ENCODE measurements at places on chromosomes 2 and 18.

DNA sequence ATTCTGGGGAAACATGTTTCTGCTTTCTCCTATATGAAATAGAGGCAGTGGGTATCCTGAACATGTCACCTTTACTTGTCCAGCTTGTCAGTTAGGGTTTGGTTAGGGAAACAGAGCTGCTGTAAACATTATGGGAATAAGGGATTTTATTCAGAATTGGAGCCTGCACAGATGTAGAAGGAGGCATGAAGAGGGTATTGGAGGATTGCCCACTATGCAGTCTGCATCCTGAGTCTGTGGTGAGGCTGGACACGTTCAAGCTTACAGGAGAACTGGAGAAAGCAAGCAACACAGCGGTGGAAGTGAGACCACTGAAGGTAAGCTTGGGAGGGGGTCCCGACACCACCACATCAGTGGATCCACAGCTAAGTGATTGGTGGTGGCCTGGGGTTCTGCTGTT, 443.0 kb upstream of the TNP1 start:
- DNase-seq, result no peak

- DNase-seq, result no peak
Observed at GRCh38 chr2:210480079-210480478, 3.5 kb upstream of the LANCL1 start.

DNA sequence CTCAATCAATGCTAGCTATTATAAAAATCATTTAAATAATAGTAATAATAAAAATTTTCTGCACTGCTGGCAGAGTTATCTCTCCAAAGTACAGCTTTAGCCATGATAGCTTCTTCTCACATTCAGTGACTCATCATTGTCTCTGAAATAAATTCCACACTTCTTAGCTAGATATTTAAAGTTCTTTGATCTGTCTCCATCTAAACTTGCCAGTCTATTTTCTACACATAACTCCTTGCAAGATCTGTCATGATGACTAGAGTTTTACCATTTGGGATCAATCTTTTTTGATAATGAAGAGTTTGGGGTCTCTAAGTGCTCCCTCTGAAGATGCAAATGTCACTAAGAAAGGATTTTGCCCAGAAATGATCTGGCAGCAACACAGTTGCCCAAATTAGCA, 155.4 kb upstream of the LHCGR start:
- no peak for DNase-seq

DNA sequence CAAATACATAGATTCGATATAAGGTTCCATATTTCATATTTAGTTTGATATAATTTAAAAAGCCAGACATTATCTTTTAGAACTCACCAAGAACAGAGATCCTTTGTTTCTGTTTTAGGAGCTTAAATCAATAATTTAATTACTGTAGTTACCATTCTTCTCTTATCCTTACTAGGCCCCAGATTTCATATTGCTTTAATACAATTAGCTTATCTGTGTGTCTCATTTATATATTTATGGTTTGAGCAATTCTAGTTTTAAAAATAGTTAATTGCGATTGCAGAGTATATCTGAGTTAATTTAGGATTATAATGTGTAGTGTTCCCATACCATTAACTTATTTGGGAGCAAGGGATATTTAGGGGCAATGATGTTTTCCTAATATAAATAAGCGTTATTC, 558.8 kb upstream of the ZNF804A start:
- no peak for DNase-seq

DNA sequence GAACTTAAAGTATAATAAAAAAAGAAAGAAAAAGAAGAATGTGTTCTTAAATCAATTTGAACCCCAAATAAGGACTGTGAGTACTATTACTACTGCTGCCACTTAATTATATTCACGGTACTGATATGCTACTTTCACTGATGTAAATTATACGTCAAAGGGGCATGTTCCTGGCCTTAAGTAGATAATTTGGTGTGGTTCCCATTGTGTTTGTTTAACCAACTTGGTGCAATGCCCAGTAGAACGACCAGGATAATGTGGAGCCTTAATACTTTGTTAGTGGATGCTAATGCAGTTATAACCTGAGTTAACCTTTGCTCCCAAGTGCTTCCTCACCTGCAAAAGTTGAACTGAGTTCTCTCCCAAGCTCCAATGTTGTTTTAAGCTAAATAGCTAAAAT, 142.0 kb downstream of the NR4A2 start:
- DNase-seq, result no peak

DNA sequence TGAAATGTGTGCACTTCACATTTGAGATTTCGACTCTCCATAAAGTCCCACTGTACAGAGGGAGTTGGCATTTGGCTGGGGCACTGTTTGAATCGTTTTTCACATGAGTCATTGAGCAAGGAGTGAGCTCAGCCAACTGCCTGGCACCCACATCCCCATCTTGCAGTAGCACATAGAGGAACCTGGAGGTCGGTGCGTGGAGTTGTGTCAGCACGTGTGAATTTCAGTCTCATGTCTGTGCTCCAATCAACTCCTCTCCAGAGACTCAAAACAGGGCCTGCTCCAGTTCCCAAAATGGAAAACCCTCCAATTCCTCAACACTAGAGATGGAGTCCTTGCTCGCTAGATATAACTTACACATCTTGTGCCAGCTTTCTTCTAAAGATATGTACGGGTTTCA, 126.8 kb upstream of the CAPN13 start:
- DNase-seq, result no peak

DNA sequence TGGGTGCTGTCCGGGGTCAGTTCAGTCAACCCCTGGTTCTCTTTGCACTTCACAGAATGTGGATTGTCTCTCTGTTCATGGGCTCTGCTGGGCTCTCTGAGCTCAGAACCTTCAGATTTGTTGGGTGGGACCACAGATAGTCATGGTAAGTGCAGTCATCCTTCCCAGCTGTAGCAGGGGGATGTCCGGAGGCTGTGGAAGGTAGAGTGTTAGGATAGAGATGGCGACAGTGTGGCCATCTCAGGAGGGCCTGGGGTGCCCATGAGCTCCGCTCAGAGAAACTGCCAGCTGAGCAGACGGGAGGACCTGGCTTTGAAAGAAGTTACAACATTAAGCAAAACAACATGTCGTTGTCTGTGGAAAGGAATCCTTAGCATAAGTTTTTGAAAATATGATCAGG, 149.8 kb downstream of the FAM210A start:
- no peak for DNase-seq

DNA sequence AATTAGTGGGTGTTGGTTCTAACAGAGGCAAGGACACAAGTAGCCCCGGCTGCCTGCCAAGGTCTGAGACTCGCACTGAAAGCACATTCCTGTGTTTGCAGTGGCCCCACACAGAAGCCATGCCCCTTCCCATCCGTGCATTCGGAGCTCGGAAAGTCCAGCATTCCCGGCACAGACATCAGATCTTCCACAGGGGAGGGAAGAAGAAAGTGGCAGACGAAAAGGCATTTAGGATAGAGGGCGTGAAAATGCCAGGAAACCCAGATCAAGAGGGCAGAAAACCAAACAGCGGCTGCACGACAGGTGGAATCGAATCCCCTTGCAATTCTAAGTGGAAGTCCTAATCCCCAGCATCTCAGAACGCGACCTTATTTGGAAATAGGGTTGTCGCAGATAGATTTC, 105.5 kb upstream of the ASB18 start:
- peak; percentile 38 for DNase-seq

DNA sequence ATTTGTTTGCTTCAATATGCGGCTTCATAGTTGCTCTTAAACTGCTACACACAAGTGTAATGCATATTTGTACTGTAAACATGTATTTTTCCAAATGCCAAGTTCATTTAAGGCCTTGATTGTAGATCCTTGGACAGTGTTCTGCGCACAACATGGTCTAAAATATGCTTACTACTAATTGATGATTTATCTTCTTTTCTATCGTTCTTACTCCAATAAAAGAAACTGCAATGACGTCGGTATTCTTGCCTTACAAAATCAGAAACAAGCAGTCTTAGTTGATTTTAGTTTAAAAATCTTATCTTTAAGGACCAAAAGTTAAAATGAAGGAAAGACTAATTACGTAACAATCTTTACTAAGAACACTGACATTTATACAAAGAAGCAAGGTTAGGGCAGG, 224.3 kb upstream of the SMAD7 start:
- DNase-seq, result no peak

- DNase-seq, result no peak
Observed at GRCh38 chr2:235064976-235065375, 113.2 kb downstream of the SH3BP4 start.

GRCh38 chr2:207274530-207275189, 108.9 kb upstream of the KLF7 start:
- no peak for DNase-seq

DNA sequence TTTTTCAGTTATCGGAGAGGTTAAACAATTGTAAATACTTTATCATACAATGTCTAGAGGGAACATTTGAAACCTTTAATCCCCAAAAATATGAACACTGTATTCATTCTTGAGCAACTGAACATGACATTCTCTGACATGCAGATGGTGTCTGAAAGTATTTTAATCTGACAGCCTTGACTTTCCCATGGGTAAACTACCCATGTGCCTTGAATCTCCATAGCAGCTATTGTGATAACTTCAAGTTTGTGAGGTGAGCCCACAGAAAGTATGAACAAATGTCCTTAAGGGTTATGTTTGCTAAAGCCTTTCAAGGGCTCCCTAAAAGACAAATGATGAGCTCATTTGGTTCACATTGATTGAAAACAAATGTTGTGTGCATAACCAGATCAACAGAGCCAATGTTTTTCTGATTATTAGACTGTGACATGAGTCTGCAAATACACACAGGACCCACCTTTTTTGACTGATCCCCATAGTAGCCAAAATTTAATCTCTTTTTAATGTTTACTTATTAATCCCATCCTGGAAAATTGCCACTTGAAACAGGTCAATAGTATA, 1326.0 kb downstream of the LRP1B start:
- DNase-seq, result no peak

- DNase-seq, result no peak
Observed at GRCh38 chr2:24842081-24843050, 49.1 kb downstream of the CENPO start.

DNA sequence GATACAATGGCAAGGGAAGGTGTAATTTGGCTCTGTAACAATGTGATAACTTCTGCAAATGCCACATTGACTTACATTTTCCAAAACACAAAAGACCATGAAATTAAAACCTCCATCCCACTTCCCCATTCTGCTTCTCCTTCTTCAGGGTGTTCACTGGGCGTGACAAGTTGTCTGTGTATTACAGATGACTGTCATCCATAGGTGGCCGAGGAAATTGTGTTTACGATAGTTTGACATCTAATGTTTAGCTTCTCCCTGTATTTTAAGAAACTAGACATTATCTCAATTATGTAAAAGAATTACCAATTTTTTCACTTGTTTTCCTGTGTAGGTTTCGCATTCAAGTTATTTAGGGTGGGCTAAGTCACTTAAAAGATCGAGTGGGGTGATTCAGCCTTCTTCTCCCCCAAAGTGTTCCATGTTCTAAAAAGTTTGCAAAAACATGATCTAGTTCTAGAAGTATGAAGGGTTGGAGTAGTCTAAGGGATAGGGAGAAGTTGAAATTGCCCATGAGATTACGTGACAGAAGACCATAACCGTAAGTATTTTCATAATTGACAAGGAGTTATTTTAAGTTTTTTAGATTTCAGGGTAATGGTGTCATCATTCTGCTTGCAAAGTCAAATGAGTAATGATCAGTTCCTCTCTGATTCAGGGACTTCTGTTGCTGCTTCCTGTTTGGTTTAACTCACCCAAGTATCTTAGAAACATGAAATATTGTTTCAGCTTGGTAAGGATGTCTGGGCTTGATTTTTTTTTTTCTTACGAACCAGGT, 25.2 kb upstream of the CYTIP start:
- no peak for DNase-seq

GRCh38 chr2:135685361-135685760, 56.3 kb upstream of the UBXN4 start:
- DNase-seq, result no peak

- no peak for DNase-seq
Observed at GRCh38 chr2:192002418-192002817, 155.5 kb upstream of the CAVIN2 start.

GRCh38 chr2:18650221-18650620, 60.9 kb upstream of the NT5C1B start:
- DNase-seq, result no peak

DNA sequence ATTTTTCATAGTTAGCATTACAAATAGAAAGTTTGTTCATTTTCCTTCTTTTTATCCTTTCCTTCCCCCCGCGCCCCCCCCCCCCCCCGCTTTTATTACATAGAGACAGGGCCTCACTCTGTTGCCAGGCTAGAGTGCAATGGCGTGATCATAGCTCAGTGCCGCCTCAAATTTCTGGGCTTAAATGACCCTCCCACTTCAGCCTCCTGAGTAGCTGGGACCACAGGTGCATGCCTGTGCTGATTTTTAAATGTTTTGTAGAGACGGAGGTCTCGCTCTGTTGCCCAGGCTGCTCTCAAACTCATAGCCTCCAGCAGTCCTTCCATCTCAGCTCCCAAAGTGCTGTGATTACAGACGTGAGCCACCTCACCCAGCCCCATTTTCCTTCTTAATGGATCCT, 91.2 kb upstream of the ALPP start:
- DNase-seq, result no peak

- no peak for DNase-seq
Observed at GRCh38 chr18:23038712-23039111, 96.6 kb upstream of the CABLES1 start.

DNA sequence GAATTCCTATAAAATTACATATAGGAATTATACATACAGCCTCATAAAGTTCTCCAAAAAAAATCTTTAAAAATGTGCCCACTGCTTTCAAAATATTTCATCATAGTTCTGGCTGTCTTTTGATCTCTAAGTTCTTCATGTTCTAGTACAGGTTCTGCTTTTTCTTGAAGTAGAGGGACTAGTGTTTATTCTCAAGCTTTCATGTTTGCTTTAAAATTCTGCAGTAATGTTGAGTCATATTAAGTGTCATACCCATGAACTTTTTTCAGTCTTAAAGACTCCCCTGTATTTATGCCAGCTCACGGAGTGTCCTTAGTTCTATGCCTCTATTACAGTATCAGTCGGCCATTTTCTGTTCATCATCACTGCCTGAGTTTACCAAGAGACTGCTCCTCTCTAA, 54.8 kb upstream of the CCDC141 start:
- DNase-seq, result no peak

GRCh38 chr2:96898135-96898505, 28.2 kb upstream of the SEMA4C start:
- no peak for DNase-seq

DNA sequence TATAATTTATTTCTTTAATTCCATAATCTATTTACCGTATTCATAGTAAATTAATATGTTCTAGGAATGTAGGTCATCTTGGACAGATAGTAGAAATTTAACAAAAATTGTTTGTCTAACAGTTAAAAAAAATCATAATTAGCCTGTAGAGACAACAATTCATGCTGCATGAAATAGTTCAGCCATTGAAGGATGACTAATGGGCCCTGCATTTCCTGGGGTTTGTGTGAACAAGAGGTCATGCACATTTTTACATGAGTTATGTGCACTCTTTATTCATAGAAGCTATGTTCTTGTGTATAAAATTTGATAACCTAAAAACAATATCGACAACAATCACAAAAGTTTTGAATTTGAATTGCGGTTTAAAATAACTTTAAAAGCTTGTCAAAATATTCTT, 1663.6 kb downstream of the SUCLG1 start:
- DNase-seq, result no peak

Measured in NCI-H1092 (cell line).